ENCODE measurements at places on chromosomes 2 and 18. TPM values are rescaled to one million over a fixed set of nuclear protein-coding genes. Genes with fewer than 3 reads are reported as not detected.

DNA sequence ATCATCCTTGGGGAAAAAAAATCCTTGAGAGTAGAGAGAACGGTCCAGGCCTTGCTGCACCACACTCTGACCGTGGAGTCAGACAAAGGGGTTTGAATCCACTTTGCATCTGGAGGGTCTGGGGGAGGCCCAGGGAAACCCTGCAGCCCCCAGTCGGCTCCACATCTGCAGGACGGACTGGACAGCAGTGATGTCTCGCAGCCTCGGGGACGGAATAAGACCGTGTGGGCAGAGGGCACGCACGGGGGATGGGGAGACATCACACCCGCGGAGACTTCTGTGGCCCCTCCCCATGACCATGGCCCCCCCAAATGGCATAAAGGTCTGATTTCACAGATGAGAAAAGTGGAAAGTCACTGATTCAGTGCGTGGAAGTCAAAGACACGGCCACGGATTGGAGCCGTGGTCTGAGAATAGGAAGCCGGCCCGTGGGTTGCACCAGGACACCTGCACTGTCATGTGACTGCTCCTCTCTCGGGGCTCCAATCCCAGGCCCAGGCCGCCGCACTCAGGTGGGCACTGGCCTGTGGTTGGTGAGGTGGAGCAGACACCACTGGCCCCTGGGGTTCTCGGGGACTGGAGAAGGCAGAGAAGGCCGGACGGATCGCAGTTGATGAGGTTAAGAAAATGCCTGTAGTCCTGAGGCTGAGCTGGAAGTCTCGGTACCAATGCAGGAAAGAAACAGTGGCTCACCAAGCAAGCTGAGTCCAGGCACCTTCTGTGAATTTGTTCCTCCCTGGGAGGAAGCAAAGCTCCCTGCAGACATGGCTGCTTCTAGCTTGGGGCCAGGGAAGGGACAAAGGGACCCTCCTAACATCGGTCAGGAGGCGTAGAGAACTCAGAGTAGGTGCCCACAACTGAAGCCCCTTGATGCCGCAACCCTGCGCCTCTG lies 61.8 kb downstream of the RTP5 start:
- DNase-seq, result no peak

DNA sequence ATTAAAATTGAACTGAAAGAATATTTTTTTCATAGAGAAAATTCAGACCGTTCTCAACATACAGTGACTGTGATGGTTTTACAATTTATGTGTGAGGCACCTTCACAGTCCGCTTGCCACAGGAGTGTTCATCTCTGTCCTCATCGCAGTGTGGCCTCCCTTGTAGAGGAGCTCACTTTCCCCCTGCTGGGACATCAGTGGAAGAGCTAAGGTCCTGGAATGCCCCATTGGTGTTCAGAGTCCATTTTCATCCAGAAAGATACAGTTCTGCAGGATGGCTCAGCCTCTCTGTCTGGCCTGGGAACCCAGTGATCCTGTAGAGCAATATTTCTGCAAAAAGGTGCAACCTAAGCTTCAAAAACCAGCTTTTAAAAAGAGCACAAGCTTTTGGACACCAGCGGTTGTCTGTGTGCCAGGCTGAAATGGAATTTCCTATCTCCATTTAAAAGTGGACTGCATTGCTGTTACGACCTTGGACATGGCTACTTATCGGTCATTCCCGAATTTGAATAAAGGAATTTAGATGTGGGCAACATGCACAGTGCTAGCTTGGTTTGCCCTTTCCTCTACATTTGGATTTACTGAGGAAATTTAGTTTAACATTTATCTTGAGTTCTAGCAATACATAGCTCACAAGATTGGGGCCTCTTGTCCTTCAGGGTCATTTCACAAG lies 26.7 kb upstream of the FAM237A start:
- DNase-seq, result no peak

DNA sequence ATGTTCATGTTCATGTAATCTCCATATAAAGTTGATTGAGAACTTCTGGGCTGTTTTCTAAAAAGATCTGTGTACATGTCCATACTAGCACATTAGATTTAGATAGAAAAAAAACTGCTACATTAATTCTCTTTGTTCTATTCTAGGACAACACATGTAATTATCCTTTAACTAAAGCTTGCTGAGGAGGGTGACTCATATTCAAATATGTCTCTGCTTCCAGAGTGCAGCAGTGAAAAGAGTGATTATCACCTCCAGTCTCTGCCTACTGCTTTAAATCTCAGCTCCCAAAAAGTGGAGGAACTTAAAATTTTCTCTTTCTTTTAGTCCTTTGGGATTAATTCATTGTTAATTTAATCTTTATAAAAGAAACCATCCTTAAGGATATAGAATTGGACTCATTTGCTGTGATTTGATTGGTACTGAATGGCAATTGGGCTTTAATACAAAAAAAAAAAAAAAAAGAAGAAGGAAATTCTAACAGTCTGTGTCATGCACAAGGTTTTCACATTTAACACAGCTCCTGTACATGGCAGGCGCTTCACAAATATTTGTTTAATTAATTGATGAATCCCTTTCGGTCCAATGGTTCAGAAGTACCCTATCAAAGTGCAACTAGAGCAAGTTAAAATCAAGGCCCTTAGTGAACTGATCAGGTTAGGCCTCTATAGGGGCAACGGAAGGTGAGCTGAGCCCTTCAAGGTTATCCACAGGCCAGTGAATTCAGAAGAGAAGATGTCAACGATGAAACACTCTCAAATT lies 214.0 kb upstream of the KCNJ3 start:
- DNase-seq, result no peak

GRCh38 chr2:70005752-70006446 lies 44.5 kb upstream of the ASPRV1 start:
- DNase-seq, result peak; percentile 64

DNA sequence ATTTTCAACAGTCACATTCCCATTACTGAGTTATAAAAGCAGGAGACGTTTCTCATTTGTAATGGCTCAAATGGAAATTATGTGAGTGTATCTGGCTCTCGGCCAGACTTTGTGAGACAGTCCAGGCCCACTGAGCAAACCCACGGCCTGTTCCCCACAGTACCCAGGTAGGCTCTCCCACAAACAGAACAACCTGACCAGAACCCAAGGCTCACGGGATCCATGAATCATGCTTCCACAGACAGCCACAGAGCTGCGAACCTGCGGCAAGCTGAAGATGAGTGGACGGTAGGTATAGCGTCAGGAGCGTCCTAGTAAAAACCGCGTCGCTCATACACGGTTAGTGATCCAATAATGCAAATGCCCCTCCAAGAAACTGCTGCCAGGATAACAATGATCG lies 34.2 kb downstream of the NDUFA10 start:
- no peak for DNase-seq

DNA sequence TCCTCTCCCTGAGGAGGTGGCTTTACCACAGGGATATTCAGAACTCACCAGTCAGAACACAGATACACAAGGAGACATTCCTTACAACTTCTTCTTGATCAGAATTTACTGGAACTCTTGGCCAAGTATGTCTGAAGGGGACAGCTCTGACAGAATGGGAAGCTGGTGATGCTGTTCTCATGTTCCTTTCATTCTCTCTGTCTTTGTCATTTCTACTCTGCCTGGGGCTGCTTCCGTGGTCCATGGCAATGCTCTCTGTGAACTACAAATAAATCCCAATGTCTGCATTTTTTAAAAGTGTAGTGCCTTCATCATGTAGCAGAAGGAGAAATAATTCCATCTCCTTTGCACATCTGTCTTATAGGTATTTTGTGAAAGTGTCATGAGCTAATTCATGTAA lies 730.3 kb downstream of the CNTNAP5 start:
- DNase-seq, result no peak

DNA sequence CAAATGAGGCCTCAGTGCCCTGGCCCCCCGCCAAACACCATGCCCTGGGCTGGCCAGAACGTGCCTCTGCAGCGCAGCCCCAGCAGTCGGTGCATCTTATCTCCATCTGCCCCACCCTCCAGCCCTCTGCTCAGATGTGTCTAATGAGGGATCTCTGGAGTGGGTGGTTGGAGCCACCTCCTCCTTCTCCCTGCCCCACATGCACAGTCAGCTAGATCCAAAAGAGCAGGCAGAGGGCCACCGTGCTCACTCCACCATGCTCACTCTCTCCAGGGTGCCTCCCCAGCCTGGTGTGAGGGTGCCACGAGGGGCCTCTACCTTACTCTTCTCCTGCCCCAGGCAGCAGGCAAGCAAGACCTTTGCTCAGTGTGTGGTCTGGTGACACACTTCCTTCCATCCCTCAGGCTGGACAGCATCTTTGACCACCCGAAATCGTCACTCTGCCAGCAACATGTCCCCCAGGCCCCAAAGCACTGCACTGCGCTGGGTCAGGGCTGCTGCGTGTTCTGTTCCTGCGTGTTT lies 266.1 kb upstream of the HDAC4 start:
- DNase-seq, result no peak

- DNase-seq, result no peak
These were observed 83.0 kb upstream of the HS6ST1 start for GRCh38 chr2:128401680-128402079.

DNA sequence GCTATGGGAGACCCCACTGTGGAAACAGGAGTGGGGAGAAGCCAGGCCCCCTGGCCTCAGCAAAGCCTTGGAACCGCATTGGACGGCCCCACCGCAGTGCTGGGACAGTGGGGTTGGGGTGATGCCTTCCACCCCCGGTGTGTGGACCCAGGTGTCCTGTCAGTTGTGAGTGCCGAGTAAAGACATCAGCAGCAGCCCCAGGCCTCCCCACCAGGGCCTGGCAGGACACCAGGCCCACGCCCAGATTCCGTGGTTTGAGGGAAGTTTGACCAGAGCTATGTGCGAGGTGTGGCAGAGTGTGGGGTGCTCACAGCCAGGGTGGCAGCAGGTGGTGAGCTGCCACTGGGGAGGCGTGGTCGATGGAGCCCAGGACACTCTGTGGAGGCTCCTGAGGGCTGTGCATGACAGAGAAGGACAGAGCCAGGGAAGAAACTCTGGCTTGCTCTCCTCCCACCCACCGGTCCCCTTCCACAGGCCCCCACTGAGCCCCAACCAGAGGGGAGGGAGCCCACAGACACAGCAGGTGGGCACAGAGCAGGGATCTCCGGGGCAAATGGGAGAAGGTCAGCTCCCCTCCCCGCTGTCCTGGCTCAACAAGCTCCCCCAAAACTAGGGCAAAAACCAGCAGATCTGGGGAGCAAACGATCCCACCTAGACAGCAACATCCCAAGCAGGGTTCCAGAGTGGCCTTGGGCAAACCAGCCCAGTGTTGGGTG lies 69.1 kb downstream of the TWIST2 start:
- no peak for DNase-seq

- no peak for DNase-seq
These were observed 65.8 kb downstream of the PARD3B start for GRCh38 chr2:204611017-204611631.

GRCh38 chr2:112679484-112679883 lies 33.7 kb downstream of the SLC20A1 start:
- no peak for DNase-seq

DNA sequence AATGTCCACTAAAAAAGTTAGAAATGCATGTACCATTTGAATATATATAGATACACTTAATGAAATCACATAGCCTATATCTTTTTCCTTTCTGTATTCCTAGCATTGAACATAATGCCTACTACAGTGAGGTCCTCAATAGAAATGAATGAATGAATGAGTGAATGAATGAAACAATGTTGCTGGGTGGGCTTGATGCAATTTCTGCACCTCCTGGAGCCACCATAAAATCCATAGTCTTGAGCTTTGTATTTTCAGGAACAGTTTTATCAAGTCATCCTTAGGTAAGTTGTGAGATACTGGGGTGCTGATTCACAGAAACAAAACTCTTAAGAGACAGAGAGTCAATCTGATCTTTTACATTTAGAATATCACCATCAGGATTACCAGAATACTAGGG lies 3.3 kb downstream of the CFAP53 start:
- DNase-seq, result no peak

CCDC74A gene
- 20.7 TPM for total RNA-seq

ZNF516 gene
- total RNA-seq, result 41.8 TPM

ZNF804A gene
- 0.18 TPM for total RNA-seq

NT5C1B gene
- not detected for total RNA-seq

TRIM54 gene
- total RNA-seq, result 5.5 TPM

Measured in H7 (cell line).